Stimulated activated CD4-positive, alpha-beta T cell treated with anti-CD3 and anti-CD28 coated beads, Interleukin-1b, Interleukin-23, amount 100 ng/mL, for 1 hour (primary cell): ENCODE measurements at places on chromosomes 7 and 10.

GRCh38 chr7:7077945-7078344 lies 104.4 kb upstream of the C1GALT1 start:
- DNase-seq: no peak

DNA sequence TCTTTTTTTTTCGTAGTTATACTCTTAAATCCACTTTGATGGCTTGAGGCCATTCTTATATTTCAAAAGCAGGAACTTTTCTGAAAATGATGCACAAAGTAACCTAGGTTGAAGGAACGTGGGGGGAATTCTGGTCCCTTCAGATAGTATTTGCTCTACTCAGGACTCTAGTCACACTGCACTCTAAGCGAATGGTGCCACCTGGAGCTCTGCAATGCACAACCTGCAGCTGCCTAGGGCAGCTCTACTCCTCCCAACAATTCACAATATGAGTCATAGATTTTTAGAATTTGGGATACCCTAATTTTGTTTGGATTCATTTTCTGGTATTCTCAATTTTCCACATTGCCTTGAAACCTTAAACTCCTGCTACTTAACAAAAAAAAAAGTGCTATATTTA lies 17.3 kb downstream of the SYPL1 start:
- DNase-seq: no peak

DNA sequence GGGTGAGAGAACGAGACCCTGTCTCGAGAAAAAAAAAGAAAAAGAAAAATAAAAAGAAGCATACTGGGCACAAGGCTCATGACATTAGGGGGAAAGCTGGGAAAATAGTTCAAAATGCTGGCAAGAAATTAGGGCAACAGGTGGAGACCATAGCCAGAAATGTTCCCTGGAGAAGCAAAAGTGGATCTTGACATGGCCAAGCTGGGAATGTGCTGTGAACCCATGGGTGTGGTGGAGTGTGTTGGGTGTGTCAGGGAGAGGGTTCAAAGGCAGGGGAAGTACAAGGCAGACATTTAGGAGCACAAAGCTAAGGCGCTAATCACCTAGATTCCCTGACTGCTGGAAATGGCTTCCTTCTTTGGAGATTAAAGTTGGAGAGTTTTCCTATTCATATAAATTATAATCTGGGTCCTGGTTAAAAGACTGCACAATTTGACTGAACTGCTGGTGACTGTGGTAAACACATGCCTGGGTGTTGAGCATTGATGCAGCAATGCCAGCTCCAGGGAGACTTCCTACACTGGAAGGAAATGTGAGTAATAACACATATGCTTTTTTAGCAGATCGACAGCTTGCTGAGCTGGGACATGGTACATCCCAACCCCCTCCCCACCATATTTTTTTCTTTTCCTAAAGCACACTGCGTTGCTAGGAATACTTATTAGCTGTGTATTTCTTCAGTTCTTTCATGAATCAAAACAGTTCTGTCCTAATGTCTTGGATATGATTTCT lies 70.1 kb upstream of the ARHGAP21 start:
- no peak for DNase-seq

- DNase-seq: no peak
Observed at GRCh38 chr10:664301-664700, 25.2 kb downstream of the DIP2C start.

- DNase-seq: no peak
Observed at GRCh38 chr7:57867884-57868701, 418.1 kb downstream of the ZNF716 start.

DNA sequence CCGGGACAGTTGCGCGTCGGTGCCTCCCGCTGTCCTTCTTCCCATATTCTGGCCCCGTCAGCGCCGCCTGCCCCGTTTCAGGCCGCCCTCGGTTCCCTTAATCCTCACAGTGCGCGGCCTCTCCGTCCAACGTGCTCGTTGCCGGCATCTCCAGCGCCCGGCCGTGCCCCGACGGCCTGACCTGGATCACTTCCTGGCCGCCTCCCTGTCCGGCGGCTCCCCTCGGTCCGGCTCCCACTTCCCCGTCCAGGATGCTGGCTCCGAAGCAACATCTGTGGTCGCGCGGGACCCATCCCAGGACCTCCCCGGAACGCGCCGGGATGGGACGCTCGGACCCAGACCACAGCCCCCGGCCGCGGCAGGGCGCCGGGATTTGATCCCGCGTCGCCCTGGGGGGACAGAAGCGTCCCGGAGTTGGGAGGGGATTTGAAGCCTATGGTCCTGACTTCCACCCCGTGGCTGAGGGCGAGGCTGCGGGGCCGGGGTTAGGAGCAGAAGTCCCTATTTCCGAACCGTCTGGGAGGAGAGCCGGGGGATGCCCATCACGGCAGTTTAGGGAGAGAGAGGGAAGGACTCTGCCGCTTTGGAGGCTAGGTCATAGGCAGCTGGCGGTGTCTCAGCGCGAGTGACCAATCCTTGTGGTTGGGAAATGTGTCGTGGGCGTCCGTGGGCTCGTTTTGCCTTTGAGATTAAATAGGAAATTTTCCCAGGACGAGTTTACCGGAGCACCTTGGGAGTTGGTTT lies 53.8 kb downstream of the KCTD7 start:
- no peak for DNase-seq

DNA sequence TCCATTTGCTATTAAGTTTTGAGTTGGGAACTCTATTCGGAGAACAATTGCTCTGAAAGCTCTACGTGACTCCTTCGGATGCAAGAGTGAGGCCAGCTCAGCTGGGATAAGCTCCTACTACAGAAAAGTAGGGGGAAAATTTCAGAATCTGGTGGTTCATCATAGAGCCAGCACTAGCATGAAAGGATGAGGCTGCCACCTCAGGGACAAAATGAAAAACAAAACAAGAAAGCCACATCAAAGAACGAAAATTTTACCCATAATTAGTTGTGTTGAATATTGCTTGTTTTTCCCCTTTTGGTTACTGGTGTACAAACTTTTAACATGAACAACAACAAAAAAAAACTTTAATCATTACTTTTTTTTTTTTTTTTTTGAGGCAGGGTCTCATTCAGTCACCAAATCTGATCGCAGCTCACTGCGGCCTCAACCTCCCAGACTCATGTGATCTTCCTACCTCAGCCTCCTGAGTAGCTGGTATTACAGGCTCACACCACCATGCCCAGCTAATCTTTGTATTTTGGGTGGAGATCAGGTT lies 39.7 kb upstream of the NFE2L3 start:
- DNase-seq: no peak

GRCh38 chr10:105409370-105409769 lies 768.3 kb downstream of the SORCS3 start:
- no peak for DNase-seq

DNA sequence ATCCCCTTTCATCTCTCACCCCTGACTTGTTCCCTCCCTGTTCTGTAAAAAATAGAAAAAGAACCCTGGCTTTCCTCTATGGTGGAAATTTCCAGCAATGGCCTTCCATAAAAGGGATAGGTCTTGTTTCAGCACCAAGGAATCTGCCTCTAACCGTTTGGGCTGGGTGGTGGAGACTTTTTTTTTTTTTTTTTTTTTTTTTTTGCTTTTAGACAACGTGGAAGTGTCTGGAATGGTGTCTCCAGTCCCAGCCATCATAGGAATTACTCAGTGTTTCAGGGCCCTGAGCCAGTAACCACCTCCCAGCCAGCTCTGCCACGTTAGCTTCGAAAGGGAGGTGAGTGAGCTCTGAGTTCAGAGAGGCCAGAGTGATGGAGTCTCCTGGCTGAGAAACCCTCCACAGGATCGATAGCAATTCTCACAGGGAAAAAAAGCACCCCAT lies 97.3 kb upstream of the COL1A2 start:
- no peak for DNase-seq

DNA sequence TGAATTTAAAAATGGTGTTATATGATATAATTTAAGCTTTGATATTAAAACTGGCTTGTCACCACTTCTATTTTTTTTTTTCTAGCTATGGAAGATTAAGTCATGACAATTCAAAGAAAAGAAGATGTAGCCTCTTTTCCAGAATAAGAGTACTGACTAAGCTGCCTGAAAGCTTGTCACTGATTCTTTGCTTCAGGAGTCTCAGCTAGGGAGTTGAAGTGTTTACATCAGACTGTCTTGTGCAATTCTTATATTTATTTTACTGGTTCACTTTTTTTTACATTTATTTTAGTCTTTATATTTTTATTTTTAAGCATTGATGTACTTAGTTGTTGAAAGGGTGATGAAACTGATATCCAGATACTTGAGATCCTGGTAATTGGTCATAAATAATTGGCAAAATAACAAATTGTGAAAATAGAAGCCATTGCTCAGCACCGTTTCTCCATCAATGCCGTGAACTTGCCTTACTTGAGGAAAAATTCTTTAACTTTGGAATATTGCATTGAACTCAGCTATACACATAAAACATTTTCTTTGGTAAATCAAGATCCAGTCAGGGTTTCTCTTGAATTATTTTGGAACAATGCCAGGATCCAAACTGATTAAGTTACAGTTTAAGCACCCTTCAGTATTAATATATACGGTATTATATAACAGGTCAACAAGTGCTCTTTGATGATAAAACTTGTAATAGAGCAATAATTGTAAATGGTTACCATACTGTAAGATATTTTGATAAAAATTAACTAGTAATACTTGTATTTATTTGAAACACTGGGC lies 156.4 kb downstream of the PHTF2 start:
- no peak for DNase-seq

GRCh38 chr7:5450549-5451327 lies 27.1 kb upstream of the TNRC18 start:
- no peak for DNase-seq

DNA sequence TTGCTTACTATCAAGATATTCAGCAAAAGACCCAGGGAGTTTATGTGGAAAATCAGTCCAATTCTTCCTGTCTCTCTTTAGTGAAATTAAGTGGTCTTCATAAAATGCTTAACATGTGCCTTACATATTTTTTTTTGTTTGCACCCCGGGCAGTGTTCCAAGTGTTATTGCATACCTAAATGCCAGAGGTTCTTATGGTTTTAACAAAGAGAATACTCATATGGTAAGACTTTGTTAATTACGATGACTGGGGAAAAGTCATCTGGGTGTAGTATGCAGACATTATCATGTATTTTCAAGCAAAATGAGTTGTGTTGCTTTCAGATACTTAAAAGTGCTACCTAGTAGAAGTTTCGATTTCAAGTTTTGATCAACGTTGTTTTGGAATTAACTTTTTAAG lies 82.6 kb downstream of the PRKG1 start:
- DNase-seq: no peak

GRCh38 chr10:43585046-43585445 lies 10.6 kb upstream of the ZNF239 start:
- no peak for DNase-seq

GRCh38 chr10:35827783-35828182 lies 185.7 kb upstream of the FZD8 start:
- DNase-seq: no peak

DNA sequence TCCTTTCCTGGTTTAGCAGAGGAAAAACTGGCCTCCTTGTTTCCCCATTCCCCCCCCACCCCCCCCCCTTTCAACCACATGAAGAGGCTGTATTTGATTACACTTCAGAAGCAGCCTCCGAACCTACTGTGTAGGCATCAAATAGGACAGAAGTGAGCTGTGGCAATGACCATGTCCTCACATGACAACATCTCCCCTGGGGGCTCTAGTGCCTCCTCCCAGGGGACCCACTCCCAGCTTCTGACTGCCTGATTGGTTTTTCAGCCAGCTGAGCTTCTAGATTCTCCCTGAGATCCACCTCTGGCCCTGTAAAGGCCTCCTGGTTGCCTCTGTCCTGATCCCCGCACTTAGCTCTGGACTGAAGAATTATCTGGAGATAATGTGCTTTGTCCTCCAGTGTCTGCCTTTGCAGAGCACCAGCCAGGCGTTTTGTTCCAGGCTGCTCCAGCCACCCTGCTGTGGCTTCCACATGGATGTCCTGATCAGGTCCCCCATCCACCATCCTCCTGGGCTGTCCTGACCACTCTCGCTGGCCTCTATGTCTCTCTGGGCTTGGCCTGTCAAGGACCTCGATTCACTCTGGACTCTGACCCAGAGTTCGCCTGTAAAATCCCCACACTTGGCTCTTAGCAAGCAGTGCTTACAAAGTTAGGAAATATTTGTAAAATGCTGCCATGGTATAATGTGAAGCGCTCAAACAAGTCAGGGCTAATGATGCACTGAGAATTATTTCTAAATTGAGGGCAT lies 42.4 kb upstream of the TOMM7 start:
- no peak for DNase-seq

DNA sequence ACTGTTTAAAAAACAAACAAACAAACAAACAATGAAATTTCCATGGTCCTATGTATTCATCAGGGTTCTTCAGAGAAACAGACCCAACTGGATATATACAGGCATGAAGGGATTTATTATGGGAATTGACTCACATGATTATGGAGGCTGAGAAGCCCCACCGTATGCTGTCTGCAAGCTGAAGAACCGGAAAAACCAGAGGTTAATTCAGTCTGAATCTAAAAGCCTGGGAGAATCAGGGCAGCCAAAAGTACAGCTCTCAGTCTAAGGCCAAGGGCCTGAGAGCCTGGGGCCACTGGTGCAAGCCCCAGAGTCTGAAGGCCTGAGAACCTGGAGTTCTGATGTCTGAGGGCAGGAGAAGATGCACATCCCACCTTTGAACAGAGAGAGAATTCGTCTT lies 163.5 kb downstream of the MDFIC start:
- DNase-seq: no peak

DNA sequence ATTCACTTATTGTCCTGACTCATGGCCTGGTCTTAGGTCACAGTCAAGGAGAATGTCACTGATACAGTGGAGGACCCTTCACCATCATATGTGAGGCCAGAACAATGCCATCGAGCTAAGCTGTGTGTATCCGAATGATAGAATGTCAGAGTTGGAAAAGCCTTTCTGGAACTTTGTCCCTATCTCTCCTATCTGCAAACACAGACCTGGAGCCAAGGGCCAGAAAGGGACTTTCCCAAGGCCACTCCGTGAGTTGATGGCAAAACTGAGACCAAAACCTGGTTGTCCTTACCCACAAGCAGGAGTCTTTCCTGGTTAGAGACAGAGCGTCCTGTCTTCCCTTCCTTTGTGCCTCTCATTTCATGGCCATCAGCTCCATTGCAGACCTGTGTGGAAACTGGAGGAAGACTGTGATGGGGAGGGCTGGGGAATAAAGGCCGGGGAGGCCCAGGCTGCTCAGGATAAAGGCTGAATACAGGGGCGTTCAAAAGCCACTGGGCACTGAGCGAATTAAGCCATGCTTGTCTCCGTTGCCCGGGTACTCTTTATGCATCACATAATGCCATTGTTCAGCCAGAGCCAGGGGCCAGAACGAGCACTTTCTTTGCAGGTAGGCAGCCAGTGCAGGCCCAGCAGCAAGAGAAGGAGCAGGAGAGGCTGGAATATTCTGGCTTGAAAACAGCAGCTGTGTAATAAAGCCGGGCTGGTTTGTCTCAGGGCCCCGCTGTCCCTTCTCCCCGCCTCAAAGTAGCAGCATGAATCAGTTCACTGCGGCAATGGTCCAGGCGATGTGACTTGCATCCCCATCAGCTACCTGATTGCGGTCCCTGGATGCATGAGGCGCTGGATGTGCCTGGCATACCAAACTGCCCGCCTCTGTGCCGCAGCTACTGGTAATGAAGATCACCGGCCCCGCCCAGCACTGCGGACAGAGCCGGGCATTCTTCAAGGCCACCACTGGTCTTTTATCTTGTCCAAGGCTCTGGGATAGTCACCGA lies 143.0 kb downstream of the RPS24 start:
- DNase-seq: no peak

- DNase-seq: no peak
Observed at GRCh38 chr7:116762971-116763370, 91.0 kb downstream of the MET start.

GRCh38 chr7:105199386-105199785 lies 185.4 kb downstream of the KMT2E start:
- no peak for DNase-seq
